Left renal cortex interstitium (tissue), 4 donors: ENCODE measurements at places on chromosomes 1 and 21.

GRCh38 chr1:213452501-213452900 lies 401.5 kb downstream of the RPS6KC1 start:
- no peak for DNase-seq

DNA sequence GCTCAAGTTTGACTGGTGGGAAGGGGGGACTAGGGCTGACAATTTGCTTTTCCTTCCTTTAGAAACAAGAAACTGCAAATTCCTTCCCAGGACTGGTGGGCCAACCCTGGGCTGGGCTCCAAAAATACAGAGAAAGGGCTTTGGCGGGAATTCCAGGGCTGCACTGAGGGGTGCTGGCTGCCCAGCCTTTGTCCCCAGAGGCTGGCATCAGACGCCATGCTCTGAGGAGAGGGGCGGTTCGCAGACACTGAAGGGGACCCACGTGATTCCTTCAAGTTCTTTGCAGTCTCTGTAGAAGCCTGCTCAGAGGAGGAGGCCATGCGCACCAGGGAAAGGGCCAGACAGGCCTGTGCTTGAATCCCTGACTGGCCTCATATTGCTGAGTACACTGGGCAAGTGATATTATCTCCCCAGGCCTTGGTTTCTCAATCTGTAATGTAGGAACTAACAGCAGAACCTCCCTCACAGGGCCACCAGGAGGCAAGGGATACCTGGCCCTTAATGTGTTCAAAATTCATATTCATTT lies 119.5 kb downstream of the EPHB2 start:
- DNase-seq: no peak

- no peak for DNase-seq
These were observed 55.2 kb downstream of the SYT14 start for GRCh38 chr1:209993061-209993830.

GRCh38 chr1:90201467-90202358 lies 206.8 kb downstream of the ZNF326 start:
- no peak for DNase-seq

- DNase-seq: no peak
These were observed 175.7 kb downstream of the ST6GALNAC3 start for GRCh38 chr1:76250271-76250670.

- DNase-seq: no peak
These were observed 26.6 kb downstream of the AK4 start for GRCh38 chr1:65174585-65174984.

GRCh38 chr1:29474274-29475244 lies 238.2 kb downstream of the PTPRU start:
- no peak for DNase-seq

GRCh38 chr1:23217421-23218115 lies at the start of gene HTR1D:
Gene HTR1D (minus strand): TSS chr1:23217502. CDS start chr1:23194219, 23,283 bp downstream.
- DNase-seq: no peak

DNA sequence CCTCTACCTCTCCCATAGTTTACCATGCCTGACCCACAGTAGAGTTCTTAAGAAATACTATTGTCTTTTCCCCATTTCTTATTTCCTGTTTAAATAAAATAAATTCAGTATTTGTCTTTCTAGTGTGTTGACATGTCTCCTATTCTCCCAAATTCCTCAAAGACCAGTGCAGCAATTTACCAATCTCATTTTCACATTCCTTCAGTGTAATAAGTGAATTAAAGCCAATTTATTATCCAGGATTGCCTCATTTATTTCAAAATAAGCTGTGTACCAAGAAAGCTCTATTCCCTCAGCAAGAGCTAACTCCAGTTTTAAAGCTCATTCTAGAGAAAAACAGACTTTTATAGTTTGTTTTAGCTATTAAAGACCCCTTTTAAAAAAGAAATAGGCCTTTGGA lies 49.9 kb downstream of the DISC1 start:
- DNase-seq: no peak

DNA sequence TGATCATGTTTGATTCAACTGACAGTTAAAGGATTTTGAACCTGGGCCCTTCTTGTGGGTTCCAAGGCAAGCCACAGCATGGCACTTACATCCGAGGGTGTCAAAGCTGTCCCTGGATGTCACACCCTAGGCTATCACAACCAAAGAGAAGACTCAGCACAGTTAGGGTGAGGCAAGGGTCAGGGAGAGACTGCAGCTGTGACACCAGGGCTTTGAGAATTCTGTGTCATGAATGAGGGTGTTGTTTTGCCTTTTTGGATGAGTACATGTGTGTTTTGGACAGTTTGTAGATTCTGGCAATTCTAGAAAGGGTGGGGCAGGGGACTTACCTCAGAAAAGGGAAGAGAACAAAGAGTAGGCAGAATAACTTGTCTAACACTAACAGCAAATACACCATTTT lies 37.8 kb upstream of the ZNF326 start:
- DNase-seq: no peak

GRCh38 chr1:12159816-12160215 lies 7.0 kb upstream of the TNFRSF1B start:
- no peak for DNase-seq

- DNase-seq: no peak
These were observed 36.0 kb downstream of the GNG4 start for GRCh38 chr1:235613602-235614001.

DNA sequence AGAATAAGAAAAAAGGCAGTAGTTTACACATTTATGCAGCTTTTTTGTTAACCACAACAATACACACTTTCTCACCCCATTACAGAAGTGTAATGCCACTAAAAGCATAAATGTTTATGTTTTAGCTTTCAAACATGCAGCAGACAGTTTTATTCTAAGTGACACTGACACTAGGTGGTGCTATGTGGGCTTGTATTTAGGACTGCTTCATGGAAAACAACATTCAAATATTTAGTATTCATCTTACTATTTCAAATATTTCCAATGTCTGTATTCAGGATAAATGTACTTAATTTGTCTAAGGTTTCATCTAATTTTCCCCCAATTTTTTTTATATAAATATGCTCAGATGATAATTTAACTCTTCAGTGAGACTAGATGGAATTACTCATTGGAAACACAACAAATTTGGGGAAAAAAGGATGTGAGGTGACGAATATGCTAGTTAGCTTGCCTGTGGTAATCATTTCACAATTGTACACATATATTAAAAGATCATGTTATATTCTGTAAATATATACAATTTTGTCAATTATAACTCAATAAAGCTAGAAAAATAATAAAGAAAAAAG lies 71.4 kb downstream of the USP1 start:
- no peak for DNase-seq

DNA sequence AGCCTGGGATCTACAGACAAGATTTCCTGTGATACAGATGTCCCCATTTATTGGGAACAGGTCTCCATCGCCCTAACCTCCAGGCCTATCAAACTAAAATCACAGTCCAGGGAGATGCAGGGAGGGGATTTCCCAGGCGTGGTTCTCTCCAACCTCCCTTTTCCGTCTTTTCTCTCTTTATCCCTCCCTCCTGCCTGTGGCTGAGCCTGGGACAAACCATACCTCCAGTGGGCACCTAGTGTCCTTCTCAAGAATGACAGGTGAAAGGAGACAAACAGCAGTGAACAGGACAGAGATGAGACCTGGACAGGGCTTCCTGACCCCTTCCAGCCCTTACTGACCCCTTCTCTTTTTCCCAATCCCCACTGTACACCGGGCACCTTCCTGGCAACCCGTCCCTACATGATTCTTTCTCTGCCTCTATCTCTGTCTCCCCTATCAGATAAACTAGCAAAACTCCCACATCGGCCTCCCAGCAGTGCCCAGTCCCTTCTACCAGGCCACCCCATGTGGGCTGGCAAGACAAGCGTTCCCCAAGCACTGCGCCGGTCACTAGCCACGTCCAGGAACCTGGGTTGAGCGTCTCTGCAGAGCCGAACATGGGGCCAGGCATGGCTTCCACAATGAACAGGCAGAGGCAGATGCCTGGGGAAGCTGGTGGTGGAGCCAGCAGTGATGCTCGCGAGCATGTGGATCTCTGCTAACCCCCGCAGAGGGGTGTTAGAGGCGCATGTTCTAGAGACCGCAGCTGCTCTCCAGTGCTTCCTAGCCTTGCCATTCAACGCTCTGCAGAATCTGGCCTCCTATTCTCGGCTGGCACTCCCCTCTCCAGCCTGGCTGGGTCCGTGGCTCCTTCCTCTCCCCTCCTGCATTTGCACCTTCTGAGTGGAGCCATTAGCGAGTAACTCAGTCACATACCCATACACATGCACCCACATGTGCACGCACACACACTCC lies 54.7 kb downstream of the ELK4 start:
- no peak for DNase-seq

- no peak for DNase-seq
These were observed 15.8 kb downstream of the GADD45A start for GRCh38 chr1:67700692-67701410.

- DNase-seq: no peak
These were observed 14.6 kb upstream of the AHDC1 start for GRCh38 chr1:27618341-27619082.

DNA sequence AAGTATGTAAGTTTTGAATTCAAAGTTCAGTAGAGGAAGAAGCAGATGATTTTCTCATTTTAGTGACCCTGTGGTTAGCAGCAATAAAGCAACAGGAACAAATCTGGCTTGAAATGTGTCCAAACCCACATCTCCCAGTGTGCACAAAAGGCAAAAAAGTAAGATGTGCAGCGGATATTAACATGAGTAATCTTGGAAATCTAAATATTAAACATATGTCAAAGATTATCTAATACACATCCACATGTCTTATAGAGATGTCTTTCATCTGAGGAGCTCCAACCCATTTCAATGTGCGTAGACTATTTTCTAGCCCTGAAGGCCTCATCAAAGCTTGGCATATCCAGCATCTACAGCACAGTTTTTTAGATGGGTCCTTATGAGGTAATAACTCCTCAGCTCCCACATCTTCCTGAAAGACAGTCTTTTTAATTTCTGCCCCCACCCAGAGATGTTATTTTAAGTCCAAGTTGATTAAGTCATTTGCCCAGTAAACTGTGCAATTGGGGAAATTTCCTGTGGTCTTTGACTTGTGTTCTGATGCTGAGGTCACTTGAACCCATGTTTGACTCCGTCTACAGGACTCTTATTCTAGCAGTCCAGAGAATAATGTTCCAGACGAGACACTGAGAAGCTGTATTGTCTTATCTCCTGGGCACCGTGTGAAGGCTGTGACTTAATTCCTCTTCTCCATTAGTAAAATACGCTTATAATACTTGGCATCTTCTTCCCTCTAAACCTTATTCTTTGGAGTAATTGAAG lies 73.7 kb downstream of the LMO4 start:
- no peak for DNase-seq

- no peak for DNase-seq
These were observed 32.4 kb downstream of the MORN1 start for GRCh38 chr1:2358651-2359640.

DNA sequence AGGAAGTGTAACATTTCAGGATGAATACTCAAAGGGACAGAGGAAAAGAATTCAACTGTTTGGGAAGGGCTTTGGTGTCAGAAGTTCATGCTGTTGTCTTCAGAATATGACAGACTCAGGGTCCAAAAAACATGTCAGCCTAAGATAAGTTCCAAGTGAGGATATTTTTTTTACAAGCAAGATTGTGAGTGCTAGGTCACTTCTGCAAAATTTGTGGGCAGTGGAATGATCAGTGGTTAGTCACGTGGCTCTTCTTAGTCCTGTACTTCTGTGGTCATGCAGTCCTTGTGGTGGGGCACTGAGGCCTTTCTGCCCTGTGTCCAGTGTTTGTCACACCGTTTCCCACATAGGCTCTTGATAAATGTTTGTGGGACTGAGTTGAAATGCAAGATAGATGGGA lies 5.2 kb downstream of the RGL1 start:
- no peak for DNase-seq

- no peak for DNase-seq
These were observed 41.4 kb upstream of the COL6A2 start for GRCh38 chr21:46056450-46056903.

- no peak for DNase-seq
These were observed 51.5 kb downstream of the SH3BGR start for GRCh38 chr21:39503123-39503762.

DNA sequence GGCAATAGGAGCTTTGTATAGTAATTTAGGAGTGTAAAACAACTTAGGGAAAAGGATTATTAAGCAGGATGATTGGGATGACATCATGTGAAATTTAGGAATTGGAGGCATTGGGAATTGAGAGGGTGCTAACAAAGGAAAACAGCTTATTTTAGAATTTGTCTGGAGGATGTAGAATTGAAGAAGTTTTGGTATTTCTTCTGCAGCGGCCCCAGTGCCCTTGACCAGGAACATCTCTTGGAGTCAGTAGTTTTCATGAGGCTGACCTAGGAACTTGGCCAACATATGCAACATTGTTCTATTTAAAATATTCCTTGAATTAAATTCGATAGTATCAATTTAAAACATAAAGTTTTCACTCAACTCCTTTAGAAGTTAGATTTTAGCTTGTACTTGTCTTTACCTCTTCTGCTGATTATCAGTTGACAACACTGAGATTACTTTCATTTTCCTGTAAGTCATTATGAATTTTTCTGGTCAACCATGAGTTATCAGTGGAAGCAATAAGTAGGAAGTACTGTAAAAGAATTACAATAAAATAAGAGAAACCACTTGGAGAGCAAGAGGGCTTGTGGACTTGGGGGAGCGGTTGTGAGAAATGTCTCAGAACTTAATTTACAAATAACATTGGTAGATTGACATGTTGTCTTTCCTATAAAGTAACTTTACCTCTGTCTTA lies 52.8 kb downstream of the DYRK1A start:
- no peak for DNase-seq

DNA sequence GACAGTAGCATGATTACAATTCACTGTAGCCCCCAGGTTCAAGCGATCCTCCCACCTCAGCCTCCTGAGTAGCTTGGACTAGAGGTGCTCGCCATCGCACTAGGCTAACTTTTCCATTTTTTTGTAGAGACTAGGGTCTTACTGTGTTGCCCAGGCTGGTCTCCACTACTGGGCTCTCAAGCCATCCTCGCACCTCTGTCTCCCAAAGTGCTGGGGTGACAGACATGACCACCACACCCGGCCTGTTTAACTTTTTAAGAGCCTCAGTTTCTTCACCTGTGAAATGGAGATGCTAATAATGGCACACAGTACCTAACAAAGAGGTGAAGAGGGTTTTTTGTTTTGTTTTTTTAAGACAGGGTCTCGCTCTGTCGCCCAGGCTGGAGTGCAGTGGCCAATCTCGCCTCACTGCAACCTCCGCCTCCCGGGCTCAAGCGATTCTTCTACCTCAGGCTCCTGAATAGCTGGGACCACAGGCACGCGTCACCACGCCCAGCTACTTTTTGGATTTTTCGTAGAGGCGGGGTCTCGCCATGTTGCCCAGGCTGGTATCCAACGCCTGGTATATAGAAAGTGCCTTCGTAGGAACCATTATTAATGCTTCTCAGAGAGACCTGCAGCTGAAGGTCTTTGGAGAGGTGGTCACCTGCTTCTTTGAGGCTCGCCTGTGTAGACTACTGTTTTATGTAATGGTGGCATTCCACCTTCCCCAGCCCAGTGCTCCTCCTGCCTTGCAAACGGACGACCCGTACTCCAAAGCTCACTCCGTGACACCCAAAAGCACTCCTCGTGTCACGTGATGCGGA lies 567 bp downstream of the PMVK start:
- DNase-seq: no peak

- DNase-seq: no peak
These were observed 736.9 kb upstream of the ADAMTS5 start for GRCh38 chr21:27703791-27704190.

GRCh38 chr1:7278045-7278444 lies 492.8 kb downstream of the CAMTA1 start:
- no peak for DNase-seq
